ENCODE measurements at places on chromosomes 4 and X. TPM values are rescaled to one million over a fixed set of nuclear protein-coding genes. Genes with fewer than 3 reads are reported as not detected.

Gene GPM6B
- total RNA-seq = not detected

Gene RPS6KA3
- 50.6 TPM for total RNA-seq

Gene TCP11X2
- not detected for total RNA-seq

Gene SSX4B
- total RNA-seq = not detected

Gene CCDC110
- total RNA-seq = not detected

Gene SNX25
- 6.4 TPM for total RNA-seq

Gene TBC1D14
- 30.9 TPM for total RNA-seq

Gene SEC24B
- 20.2 TPM for total RNA-seq

Gene VSIG1
- 0.43 TPM for total RNA-seq

Gene IBSP
- not detected for total RNA-seq

Gene AREG
- 66.7 TPM for total RNA-seq

Gene KIAA1210
- not detected for total RNA-seq

Measured in A549 treated with CORT108297 at 1 μM for 4 hours (cell line).